ENCODE measurements at places on chromosomes 16 and 17.

GRCh38 chr16:49516382-49517036 lies 142.9 kb downstream of the C16orf78 start:
- DNase-seq: no peak

GRCh38 chr16:7137560-7138330 lies 194.9 kb upstream of the RBFOX1 start:
- DNase-seq: no peak

DNA sequence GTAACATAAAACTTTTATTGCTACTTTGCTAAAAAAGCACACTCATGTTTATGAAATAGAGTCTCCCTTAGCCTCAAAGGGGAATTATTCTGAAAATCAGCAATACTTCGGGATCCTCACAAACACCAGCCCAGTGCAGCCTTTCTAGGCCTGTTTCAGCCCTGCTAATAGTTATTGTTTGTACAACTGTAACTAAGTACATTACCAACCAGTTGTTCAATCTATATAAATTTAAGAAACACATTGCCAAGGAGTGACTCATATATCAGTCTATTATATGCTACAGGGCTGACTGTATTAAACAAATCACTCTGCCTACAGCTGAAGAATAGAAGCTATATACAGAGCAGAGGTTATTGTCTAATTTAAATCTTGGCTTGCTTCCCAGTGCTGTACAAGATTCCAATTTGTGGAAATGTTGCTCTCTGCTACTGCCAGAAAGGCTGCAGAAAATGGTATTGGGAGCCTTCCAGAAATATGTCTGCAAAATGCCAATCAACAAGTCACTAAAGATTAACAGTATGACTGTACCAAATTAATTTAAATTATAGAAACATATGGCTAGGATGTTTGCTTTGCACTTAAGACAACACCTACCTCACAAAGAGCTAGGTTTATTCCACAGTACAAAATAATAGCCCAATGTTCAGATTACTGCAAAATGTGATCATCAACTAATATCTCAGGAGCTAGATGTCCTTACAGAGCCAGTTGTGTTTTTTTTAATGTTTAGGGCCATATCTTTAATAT lies 49.7 kb downstream of the TOX3 start:
- DNase-seq: no peak

GRCh38 chr17:38550661-38551060 lies 55.1 kb downstream of the SRCIN1 start:
- DNase-seq: no peak

DNA sequence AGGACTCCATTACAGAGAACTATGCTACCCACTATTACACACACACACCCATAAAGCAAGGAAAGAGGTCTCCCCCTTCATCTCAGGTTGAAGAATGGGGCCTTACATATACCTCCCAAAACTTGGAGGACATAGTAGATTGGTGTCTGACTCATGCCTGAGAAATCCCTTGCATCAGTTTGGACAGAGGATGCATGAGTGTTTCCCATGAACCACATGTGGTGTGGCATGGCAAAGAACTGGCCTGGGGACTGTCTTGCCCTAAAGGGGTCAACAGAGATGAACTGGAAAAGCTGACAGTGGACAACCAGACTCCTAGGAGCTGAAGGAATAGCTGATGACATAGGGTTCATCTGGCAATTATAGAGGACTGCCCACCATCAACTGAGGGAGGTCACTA lies 54.0 kb downstream of the DYNLRB2 start:
- DNase-seq: no peak

- no peak for DNase-seq
These were observed 74.5 kb upstream of the RCVRN start for GRCh38 chr17:9979463-9979995.

DNA sequence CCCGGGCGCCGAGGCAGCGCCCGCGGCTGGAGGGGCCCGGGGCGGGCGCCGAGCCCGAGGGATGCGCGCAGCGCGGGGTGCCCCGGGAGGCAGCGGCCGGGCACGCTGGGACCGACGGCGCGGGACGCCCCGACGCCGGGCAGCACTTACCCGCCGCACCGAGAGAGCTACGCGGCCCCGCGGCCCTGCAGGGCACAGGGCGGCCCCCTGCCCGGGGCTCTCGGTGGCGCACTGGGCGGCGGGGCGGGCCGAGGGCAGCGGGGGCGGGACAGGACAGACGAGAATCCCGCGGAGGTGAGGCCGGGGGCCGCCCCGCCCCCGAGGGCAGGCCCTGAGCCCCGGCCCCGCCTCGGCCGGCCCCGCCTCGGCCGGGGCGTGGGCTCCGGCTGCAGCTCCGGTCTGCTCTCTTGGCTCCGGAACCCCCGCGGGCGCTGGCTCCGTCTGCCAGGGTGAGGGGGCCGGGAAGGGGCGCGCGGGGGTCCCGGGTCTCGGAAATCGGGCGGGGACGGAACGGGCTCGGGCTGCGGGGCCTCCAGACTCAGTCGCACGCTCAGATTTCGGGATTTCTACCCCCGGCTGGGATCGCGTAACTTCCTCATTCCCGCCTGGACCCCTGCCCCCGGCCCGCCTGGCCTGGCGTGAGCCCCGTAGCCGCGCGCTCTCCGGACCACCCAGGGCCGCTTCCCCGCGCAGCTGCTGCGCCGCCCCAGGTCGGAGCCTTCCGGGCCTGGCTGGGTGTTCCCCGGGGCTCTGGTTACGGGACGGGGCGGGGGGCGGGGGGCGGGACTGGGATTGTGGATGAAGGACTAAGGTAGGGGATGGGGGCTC lies at the start of gene PLD2:
PLD2 (plus strand) TSS at position 376 of the 828 bp plus-strand sequence. CDS start 621 bp downstream, outside the sequence.
- DNase-seq: peak; percentile 81

DNA sequence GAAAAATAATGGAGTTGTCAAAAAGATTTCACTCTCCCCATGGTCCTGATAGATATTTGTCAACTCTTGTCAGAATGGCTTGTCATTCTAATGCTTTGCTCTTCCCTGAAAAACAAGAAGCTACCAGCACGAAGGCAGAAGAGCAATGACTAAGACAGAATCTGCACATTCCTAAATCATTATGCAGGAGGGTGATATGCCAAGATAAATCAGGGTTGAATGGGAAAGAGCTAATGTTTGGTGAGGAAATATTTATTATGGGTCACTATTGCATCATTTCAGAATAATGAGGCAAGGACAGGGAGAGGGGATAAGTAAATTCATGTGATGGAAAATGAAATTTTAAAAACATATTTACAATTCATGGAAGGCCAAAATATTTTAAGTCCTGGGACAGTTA lies 297.5 kb upstream of the XYLT1 start:
- no peak for DNase-seq
